ENCODE measurements at places on chromosomes 2 and 18. TPM values are rescaled to one million over a fixed set of nuclear protein-coding genes. Genes with fewer than 3 reads are reported as not detected.

DNA sequence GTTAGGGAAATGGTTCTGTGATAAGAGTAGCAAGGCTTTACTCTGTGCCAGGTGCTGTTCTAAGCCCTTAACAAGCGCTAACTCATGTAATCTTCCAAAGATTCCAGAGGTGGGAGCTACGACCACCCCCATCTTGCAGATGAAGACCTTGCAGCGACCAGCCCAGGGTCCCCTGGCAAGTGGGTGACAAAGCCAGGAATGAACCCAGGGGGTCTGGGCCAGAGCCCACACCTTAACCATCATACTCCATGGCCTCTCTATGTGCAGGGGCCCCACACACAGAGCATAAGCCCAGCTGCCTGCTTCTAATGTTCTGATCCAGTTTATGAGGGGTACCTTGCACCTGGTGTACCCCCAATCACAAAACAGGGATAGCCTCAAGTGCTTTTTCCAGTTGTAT, 105.3 kb downstream of the ZBTB7C start:
- no peak overlapping the region for H3K4me3 ChIP-seq
- H3K36me3 ChIP-seq, result no peaks in the 10 kb centered on the region
- H3K27ac ChIP-seq, result no peak overlapping the region

DNA sequence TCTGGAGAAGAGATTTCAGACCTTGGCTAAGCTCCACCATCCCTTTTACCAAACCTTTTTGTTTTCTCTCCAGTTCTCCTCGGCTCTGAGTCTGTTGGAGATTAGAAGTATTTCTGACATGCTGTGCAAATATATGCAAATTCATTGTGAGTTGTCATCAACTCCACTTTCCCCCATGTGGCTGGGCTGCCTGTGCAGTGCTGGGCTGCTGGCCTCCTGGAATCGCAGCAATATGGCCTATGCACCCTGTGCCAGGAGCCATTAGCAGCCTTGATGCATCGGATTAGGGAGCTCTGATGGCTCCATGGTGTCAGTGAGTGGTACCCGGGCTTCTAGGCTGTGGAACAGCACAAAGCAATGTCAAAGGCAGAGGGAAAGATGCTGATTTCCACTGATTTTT, 80.0 kb downstream of the GPR39 start:
- no peak overlapping the region for H3K4me3 ChIP-seq
- no peaks in the 10 kb centered on the region for H3K27me3 ChIP-seq
- H3K27ac ChIP-seq, result no peak overlapping the region
- no peaks in the 10 kb centered on the region for H3K36me3 ChIP-seq
- no peak for DNase-seq

DNA sequence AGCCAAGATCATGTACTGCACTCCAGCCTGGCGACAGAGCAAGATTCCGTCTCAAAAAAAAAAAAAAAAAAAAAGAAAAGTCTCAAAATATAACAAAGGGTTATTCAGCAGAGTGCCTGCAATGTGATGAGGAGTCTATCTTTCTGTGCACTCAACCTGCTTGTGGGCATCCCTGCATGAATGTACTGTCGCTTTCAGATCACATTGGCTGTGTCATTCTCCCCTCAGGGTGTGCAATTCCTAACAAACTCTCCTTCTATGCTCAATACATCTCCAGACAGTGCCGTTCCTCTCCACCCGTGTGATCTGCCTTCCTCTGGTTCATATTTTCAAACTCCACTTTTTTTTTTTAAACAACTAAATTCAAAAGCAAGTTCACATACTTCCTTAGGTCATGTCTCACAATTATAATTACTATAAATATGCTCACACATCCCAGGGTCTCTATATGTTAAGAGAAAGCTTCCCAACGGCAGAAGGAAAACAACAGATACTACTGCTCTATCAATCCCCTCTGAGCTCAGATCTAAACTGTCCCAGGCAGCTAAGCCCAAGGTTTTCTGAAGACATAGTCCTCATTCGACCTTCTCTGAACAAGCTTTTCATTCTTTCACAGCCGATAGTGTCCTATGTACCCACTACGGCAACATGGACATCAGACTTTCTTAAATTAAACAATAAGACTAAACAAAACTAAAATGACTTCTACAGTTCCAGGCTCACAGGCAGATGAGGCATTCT, 35.2 kb downstream of the PTMA start:
- H3K4me3 ChIP-seq, result no peak overlapping the region
- no peak for DNase-seq
- H3K27me3 ChIP-seq, result no peaks in the 10 kb centered on the region

GRCh38 chr2:8472545-8473323, 209.1 kb upstream of the ID2 start:
- peak overlapping the region; percentile 35 for H3K4me3 ChIP-seq
- peak; percentile 68 for DNase-seq
- no peaks in the 10 kb centered on the region for H3K27me3 ChIP-seq
- peak overlapping the region; percentile 89 for H3K27ac ChIP-seq
- peaks cover 92% of the 10 kb centered on the region for H3K4me1 ChIP-seq

- H3K27ac ChIP-seq, result no peak overlapping the region
- no peaks in the 10 kb centered on the region for H3K27me3 ChIP-seq
- H3K36me3 ChIP-seq, result no peaks in the 10 kb centered on the region
- no peaks in the 10 kb centered on the region for H3K4me1 ChIP-seq
- no peak overlapping the region for H3K4me3 ChIP-seq
These were observed 22.2 kb downstream of the DSC2 start for GRCh38 chr18:31079973-31080372.

CYTIP gene
- total RNA-seq, result 222 TPM

CABYR gene
- 1.1 TPM for total RNA-seq

DNA sequence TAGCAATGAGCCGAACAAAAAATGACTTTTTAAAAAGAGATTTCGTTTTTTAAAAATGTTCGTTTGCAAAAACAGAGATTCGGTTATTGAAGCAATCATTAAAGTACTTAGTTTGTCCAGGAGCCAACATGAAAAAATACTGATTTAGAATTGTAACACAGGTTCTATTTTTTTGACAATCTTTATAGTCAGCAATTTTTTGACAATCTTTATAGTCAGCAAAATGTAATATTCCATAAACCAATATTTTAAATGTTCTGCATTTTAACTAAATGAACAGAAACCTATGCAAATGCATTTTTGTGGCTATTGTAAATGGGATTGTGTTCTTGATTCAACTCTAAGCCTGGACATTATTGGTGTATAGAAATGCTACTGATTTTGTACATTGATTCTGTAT, 161.8 kb downstream of the DSEL start:
- H3K4me3 ChIP-seq, result no peak overlapping the region
- peaks cover 2% of the 10 kb centered on the region for H3K36me3 ChIP-seq
- H3K27ac ChIP-seq, result no peak overlapping the region

- no peaks in the 10 kb centered on the region for H3K27me3 ChIP-seq
- no peak for DNase-seq
- H3K4me3 ChIP-seq, result no peak overlapping the region
- H3K4me1 ChIP-seq, result no peaks in the 10 kb centered on the region
- H3K27ac ChIP-seq, result no peak overlapping the region
- H3K36me3 ChIP-seq, result no peaks in the 10 kb centered on the region
These were observed 647.7 kb upstream of the ZNF804A start for GRCh38 chr2:183950673-183951072.

GRCh38 chr2:209526561-209526960, 102.7 kb downstream of the MAP2 start:
- H3K27ac ChIP-seq, result no peak overlapping the region
- H3K4me3 ChIP-seq, result no peak overlapping the region
- H3K27me3 ChIP-seq, result no peaks in the 10 kb centered on the region

GRCh38 chr2:120593921-120594686, 141.6 kb upstream of the GLI2 start:
- H3K27me3 ChIP-seq, result peaks cover 3% of the 10 kb centered on the region
- no peak overlapping the region for H3K4me3 ChIP-seq
- H3K27ac ChIP-seq, result no peak overlapping the region
- H3K4me1 ChIP-seq, result no peaks in the 10 kb centered on the region
- H3K36me3 ChIP-seq, result no peaks in the 10 kb centered on the region

DNA sequence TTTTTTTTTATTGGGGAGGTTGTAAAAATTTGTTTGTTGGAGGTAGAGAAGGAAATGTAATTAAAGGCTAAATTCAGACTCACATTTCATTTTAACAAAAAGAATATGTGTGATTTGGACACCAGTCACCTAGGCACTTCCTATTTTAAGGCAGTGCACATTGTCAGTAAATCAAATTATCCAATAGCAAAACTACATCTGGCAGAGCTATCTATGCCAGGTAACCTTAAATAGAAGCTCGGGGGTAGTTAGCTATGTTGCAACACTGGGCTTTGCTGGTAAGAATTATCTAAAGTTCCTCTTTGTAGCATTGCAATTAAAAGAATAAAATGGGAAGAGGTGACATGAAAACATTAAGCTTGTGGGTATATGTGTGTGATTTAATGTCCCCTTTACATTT, 1064.4 kb upstream of the ZEB2 start:
- H3K4me3 ChIP-seq, result no peak overlapping the region
- H3K27me3 ChIP-seq, result no peaks in the 10 kb centered on the region
- no peak overlapping the region for H3K27ac ChIP-seq
- no peaks in the 10 kb centered on the region for H3K4me1 ChIP-seq

DNA sequence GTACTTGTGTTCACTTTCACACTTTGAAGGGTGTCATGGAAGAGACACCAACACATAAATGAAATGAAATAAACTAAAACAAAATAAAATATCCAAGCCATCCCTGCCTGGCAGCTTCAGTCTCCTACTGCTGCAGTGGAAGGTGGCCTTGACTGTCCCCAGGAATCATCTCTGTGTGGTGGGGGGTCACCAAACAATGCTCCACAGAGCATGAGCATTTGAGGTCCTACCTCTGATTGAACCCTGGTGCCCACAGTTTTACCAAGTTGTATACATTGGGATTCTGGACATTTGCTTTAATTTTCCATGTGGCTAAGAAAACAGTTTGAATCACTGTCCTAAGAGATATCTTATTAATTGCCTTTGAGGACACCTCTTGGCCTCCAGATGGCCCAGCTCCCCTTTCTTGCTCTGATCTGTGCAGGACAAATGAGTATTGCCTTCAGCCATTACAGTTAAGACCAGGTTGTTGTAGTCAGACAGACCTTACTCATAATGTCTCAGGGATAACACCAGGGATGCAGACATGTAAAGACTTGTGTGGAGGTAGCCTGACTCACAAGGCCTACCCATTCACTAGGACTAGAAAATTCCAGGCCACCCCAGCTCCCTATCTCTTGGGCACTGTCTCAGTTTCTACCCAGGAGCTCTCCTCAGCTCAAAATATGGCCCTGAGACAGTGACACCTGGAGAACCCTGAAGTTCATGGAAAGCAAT, 195.0 kb downstream of the MYCN start:
- H3K27ac ChIP-seq, result no peak overlapping the region
- DNase-seq, result no peak
- H3K36me3 ChIP-seq, result no peaks in the 10 kb centered on the region
- no peaks in the 10 kb centered on the region for H3K27me3 ChIP-seq

ZSCAN30 gene
- 16.0 TPM for total RNA-seq

All from activated CD8-positive, alpha-beta T cell treated with anti-CD3 and anti-CD28 coated beads, Interleukin-2, amount 10 ng/mL, durations not matched to agents 7 days and 5 days (primary cell).